ENCODE measurements at places on chromosomes 11 and 22.

DNA sequence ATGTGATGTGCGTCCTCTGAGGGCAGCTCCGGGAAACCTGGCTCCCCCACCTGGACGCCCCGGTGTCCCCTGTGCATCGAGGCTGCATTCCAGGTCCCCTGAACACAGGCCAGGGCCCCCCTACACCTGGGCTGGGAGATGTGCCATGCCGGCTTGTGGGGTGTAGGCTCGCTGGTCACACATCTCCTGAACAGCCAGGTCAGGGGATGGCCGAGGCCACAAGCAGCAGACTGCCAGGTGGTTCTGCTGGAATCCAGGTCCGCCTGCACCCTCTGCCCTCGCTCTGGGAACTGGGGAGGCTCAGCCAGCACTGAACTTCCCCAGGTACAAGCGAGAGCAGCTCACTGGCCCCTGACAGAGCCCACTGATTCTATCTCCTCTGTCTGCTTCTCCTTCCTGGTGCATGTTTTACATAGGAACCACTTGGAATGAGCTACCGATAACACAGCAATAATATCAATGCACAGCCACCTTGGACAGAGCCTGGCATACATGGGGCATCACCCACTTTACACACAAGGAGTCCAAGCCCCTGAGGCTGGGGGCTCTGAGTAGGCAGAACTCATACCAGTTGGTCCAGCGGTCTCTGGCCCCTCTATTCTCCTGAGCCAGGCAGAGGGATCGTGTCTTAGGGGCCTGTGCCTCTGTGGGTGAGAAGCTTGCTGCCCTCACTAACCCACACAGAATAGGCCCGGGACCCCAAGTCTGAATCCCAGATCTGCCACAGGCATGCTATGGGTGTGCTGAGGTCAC, 46.8 kb downstream of the TBX1 start:
- no peak for DNase-seq

DNA sequence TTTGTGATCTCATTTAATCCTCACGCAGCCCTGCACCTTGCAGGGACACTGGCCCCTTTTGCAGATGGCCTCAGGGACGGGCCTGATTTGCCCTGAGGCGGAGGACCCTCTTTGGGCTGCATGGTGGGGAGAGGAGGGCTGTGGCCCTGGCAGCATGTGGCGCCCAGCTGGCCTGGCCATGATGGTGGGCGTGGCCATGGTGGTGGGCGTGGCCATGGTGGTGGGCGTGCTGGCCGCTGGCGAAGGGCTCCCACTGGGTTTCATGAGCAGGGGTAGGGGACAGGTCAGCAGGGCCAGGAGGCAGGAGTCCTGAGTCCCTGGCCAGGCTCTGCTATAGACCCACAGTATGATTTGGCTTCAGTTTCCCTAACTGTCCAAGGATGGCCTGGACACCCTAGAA, 13.1 kb downstream of the WNT11 start:
- no peak for DNase-seq

DNA sequence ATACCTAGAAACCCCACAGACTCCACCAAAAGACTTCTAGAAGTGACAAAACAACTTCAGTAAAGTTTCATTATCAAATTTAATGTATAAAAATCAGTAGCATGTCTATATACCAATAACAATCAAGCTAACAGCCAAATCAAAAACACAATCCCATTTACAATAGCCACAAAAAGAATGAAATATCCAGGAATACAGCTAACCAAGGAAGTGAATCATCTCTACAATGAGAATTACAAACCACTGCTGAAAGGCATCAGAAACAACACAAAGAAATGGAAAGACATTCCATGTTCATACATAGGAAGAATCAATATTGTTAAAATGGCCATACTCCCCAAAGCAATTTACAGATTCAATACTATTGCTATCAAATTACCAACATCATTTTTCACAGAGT, 46.0 kb downstream of the PRCP start:
- no peak for DNase-seq

DNA sequence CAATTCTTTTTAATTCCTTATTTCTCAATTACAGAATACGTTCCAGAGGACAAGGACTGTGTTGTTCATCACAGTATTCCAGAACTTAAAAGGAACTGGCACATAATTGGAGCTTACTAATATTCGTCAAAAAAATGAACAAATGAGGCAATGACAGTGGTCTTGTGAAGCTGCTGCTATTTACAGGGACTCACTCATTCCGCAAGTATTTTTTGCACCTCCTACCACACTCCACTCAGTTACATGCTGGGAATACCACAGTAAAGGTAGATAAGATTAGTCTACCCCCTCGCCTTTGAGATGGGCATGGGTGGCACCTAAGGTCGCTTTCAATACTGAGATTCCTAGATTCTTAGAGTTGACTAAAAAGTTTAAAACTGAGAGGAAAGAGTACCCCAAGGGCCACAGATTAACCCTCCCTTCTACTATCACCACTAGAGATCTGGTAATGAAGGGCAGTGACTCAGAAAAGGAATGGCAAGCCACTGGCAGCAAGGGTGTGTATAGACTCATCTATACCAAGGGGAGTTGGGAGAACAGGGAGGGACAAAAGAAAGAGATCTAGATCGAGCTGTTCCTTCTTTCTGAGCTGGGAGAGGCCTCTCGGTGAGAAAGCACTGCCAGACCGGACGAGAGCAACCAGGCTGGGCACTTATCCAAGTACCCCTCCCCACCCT, 85.0 kb downstream of the RPL27A start:
- no peak for DNase-seq

GRCh38 chr11:61908730-61909316, 8.5 kb downstream of the RAB3IL1 start:
- no peak for DNase-seq

Data from activated naive CD8-positive, alpha-beta T cell treated with anti-CD3 and anti-CD28 coated beads, Interleukin-2, amount 10 ng/mL, durations not matched to agents 7 days and 5 days (primary cell).